ENCODE measurements at places on chromosomes 7 and 10. TPM values are rescaled to one million over a fixed set of nuclear protein-coding genes. Genes with fewer than 3 reads are reported as not detected.

ACHE gene
- 30.0 TPM for total RNA-seq

SLC18A3 gene
- total RNA-seq, result 21.5 TPM

DNAJC12 gene
- total RNA-seq, result 54.7 TPM

SPDYE2B gene
- not detected for total RNA-seq
